Stimulated activated CD4-positive, alpha-beta T cell treated with anti-CD3 and anti-CD28 coated beads, TNF-alpha, amount 100 ng/mL, for 1 hour (primary cell): ENCODE measurements at places on chromosomes 2 and 18.

GRCh38 chr2:128468186-128468920 is 149.7 kb upstream of the HS6ST1 start:
- no peak for DNase-seq

DNA sequence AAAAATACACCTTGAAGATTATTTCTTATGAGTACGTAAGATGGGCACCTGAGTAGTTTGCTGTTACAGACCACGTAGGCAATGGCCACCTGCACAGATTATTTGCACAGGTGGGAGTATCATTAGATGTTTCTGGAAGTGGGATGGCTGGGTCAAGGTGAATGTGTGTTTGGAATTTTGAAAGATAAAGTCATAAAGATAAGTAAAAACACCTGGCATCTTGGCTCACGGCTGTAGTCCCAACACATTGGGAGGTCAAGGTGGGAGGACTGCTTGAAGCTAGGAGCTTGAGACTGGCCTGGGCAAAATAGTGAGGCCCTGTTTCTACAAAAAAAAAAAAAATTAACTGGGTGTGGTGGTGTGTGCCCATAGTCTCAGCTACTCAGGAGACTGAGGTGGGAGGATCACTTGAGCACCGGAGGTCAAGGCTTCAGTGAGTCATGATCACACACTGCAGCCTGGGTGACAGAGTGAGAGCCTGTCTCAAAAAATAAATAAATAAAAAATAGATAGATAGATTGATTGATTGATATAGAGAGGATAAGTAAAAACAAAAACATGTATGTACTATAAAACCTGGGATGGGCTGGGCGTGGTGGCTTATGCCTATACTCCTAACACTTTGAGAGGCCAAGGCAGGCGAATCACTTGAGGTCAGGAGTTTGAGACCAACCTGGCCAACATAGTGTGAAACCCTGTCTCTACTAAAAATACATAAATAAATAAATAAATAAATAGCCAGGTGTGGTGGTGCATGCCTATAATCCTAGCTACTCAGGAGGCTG is 30.4 kb downstream of the ODC1 start:
- no peak for DNase-seq

DNA sequence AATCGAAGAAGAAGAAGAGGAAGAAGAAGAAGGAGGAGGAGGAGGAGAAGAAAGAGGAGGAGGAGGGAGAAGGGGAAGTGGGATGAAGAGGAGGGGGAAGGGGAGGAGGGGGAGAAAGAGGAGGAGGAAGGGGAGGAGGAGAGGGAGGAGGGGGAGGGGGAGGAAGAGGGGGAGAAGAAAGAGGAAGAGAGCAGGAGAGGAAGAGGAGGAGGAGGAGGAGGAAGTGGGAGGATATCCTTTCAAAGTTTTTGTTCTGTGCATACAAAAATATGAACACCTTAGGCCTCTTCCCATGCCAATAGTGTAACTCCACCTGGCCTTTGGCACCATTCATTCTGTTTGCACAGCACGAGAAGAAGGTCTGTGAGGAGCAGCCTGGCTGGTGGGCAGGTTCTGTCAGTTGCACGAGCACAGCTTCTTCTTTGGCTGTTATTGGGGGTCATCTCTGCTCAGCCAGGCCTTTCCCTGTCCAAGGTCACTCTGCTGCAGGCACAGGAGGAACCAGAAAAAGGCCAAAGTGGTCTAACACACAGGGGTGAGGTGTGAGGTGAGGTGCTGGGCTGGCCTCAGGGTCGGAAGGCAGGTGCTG is 25.8 kb upstream of the PLB1 start:
- DNase-seq: no peak

DNA sequence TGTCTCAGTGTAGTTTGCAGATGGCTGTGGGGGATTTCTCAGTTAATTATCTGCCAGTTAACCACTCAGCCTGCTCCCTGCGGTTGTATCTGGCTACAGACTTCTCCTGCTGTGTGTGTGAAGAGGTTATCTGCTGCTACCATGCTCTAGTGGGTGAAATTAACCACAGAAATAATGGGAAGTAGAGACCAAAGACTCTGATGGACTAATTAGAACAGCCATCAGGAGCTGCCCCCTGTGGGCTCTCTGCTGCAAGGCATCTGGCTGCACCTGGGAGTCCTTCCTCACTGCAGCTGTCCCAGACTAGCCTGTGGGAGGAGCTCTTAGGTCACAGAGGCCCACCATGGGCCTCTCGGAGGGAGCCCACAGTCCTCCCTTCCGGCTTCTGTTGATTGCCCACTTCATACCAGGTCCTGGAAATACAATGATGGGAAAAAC is 66.6 kb downstream of the CTIF start:
- DNase-seq: no peak

- DNase-seq: no peak
Observed at GRCh38 chr18:76416911-76417310, 78.1 kb downstream of the ZNF516 start.
